ENCODE measurements at places on chromosomes 4 and X. TPM values are rescaled to one million over a fixed set of nuclear protein-coding genes. Genes with fewer than 3 reads are reported as not detected.

The VCX3A gene
- not detected for total RNA-seq

GRCh38 chr4:6674500-6675149, 19.1 kb upstream of the S100P start:
- H3K36me3 ChIP-seq: peaks cover 41% of the 10 kb centered on the region
- no peaks in the 10 kb centered on the region for H3K27me3 ChIP-seq
- peak overlapping the region; percentile 98 for H3K27ac ChIP-seq
- peak; percentile 82 for DNase-seq

DNA sequence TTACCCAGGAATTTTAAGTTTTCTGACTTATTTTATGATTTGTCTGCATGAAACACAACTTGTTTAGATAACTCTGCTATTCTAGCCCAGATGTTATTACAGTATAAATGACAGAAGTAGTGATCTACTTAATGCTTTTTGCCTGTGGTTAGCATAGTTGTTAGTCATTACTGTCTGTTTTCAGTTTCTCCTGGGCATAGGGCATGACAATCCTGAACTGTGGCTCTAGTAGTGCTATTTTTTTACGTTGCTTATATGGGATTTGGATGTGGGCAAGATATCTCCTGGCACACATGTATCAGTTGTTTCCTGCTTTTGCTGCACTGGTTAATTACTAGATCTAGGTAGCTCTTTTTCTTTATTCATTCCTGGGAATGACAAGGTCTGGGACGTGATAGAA, 1005.8 kb downstream of the PCDH18 start:
- no peak overlapping the region for H3K4me3 ChIP-seq
- no peak for DNase-seq
- H3K4me1 ChIP-seq: no peaks in the 10 kb centered on the region
- H3K36me3 ChIP-seq: no peaks in the 10 kb centered on the region

DNA sequence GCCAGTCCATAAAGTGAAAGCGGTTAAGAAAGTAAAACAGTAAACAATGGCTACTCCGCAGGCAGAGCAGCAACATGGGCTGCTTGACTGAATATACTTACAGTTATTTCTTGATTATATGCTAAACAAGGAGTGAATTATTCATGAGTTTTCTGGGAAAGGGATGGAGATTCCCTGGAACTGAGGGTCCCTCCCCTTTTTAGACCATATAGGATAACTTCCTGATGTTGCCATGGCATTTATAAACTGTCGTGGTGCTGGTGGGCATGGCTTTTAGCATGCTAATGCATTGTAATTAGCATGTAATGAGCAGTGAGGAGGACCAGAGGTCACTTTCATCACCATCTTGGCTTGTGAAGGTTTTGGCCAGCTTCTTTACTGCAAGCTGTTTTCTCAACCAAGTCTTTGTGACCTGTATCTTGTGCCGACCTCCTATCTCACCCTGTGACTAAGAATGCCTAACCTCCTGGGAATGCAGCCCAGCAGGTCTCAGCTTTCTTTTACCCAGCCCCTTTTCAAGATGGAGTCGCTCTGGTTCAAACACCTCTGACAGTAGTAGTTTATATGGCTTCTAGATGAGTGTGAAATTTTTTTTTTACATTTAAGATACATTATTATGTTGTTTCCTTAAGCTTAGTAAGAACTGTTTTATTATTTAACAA, 514.8 kb upstream of the TENM3 start:
- H3K27ac ChIP-seq: no peak overlapping the region
- no peaks in the 10 kb centered on the region for H3K4me1 ChIP-seq
- no peak overlapping the region for H3K4me3 ChIP-seq
- no peak for DNase-seq

The MAGED2 gene
- total RNA-seq: 46.5 TPM

The XPNPEP2 gene
- 1.0 TPM for total RNA-seq

GRCh38 chr4:1872870-1873269, 1.7 kb downstream of the NSD2 start:
- H3K4me1 ChIP-seq: peaks cover 51% of the 10 kb centered on the region
- peak overlapping the region; percentile 99 for H3K27ac ChIP-seq
- peak overlapping the region; percentile 100 for H3K4me3 ChIP-seq
- no peaks in the 10 kb centered on the region for H3K27me3 ChIP-seq
- peaks cover 26% of the 10 kb centered on the region for H3K36me3 ChIP-seq

DNA sequence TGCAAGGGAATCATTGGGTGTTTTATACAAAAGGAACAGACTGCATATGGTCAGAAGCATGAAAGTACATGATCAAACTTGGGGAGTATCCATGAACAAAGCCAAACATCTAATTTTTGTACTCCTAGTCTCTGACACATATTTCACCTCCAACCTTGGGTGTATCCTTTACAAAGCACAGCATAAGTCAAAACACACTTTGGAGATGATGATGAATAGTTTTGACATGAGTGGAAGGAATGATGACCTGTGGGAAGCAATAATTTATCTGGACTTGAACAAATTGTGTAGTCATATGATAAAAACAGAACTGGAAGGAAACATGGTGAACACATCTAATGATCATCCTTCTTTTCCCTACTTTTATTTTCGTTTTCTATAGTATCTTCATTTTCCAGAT, 108.7 kb upstream of the PLS3 start:
- H3K4me3 ChIP-seq: no peak overlapping the region
- no peaks in the 10 kb centered on the region for H3K36me3 ChIP-seq
- no peak overlapping the region for H3K27ac ChIP-seq
- H3K4me1 ChIP-seq: no peaks in the 10 kb centered on the region
- no peak for DNase-seq

GRCh38 chr4:2497931-2498330, 29.0 kb downstream of the RNF4 start:
- peaks cover 60% of the 10 kb centered on the region for H3K36me3 ChIP-seq
- no peak overlapping the region for H3K4me3 ChIP-seq
- H3K4me1 ChIP-seq: peaks cover 19% of the 10 kb centered on the region

The SLC6A8 gene
- total RNA-seq: 0.93 TPM

GRCh38 chr4:128880662-128881061, 71.2 kb downstream of the JADE1 start:
- no peak overlapping the region for H3K4me3 ChIP-seq
- H3K36me3 ChIP-seq: peaks cover 17% of the 10 kb centered on the region
- DNase-seq: no peak
- H3K27me3 ChIP-seq: no peaks in the 10 kb centered on the region
- H3K4me1 ChIP-seq: peaks cover 6% of the 10 kb centered on the region

The DCUN1D4 gene
- total RNA-seq: 28.4 TPM

- H3K27ac ChIP-seq: no peak overlapping the region
- DNase-seq: no peak
- H3K4me3 ChIP-seq: no peak overlapping the region
- peaks cover 6% of the 10 kb centered on the region for H3K4me1 ChIP-seq
Observed at GRCh38 chr4:112823606-112824005, 186.7 kb downstream of the LARP7 start.
